ENCODE measurements at places on chromosomes 11 and 22. TPM values are rescaled to one million over a fixed set of nuclear protein-coding genes. Genes with fewer than 3 reads are reported as not detected.

Gene TRIM49
- not detected for total RNA-seq

Gene GGTLC2
- not detected for total RNA-seq

Gene MIOX
- not detected for total RNA-seq

Gene MUC2
- not detected for total RNA-seq

All from dorsolateral prefrontal cortex (tissue), 122 donors.